ENCODE measurements at places on chromosomes 16 and 17.

GRCh38 chr17:49716668-49717364 lies 9.1 kb upstream of the SLC35B1 start:
- no peak for DNase-seq

DNA sequence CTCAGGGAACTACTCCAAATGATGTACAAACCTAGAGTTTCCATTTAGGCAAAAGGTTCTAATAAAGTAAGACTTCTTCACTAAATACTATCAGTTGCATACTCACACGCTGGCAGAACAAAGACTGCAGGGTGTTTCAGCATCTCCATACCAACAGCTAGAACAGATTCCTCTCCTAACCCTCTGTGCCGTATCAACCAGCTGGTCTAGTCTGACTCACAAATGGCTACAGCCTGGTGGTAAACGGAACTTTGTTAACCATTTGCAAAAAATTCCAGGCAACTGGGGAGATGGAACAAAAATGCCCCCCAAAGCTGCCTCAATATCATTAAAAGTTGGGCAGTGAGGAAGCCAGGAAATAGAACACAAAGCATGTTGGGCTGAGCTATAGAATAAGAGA lies 217.1 kb downstream of the GRIN2A start:
- no peak for DNase-seq

DNA sequence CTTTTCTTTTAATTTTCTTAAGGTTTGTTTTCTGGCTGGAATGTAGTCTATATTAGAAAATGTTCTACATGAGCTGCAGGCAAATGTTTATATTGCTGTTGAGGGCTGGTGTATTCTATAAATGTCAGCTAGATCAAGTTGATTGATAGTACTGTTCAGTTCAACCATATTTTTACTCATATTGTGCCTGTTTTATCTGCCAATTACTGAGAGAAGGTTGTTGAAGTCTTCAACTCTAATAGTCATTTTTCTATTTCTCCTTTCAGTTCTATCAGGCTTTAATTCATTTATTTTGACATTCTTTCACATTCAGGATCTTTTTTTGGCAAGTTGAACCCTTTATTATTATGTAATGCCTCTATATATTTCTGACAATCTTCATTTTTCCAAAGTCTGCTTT lies 93.2 kb upstream of the HS3ST3A1 start:
- no peak for DNase-seq

GRCh38 chr17:49996121-49996494 lies 1.1 kb upstream of the DLX3 start:
- DNase-seq = no peak

DNA sequence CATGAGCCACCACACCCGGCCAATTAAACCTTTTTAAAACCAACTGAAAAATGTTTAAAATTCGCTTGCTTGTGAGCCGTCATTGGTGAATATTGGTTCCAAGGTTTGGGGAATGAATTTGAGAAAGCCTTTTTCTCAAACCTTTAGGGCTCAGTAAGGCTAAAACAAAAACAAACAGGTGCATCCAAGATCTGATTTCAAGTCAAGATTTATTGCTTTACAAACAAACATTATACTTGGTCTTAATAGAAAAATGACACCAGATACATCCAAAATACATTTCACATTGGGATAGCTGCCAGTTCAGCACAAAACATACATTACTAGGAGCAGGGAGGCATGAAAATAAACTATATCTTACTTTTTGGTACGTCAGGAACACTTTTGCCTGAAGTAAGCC lies 5.4 kb downstream of the C17orf58 start:
- DNase-seq = no peak

DNA sequence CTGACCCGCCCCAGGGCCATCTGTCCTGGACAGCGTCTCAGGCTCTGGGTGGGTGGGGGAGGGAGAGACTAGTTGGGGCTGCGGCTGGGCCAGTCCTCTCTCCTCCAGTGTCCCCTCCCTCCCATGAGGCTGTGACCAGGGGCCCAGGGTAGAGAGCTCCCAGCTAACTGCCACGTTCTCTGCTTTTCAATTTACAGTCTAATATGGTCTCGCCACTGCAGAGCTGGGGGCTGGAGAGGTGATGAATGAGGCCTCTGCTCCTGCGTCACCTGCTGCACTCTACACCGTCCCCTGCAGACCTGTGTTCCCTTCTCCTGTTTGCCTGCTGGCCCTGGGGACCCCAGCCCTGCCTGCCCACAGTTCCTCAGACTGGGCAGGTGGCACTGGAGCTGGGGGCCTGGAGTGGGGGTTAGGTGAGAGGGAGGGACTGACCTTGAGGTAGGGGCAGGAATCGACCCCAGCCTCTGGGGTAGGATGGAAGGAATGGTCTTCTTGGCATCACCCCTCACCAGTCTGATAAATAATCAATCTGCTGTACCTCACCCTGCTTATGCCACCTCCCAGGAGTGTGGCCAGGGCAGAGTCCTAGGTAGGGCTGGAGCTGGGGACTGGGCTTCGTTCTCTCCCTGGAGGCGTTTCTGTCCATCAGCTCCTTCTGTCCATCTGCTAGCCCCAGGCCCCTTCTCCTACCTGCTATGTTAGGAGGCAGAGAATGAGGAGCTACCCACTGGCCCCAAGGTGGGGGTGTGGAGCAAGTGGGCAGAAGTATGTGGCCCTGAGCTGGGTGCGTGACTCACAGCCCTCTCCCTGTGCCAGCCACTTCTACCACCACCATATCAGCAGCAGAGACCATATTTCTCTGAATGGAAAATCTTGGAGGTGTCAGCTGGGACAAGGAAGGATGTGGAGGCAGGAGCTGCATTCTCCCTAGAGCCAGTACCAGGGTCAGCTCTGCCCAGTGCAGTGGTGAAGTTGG lies 12.9 kb downstream of the SEZ6 start:
- no peak for DNase-seq

DNA sequence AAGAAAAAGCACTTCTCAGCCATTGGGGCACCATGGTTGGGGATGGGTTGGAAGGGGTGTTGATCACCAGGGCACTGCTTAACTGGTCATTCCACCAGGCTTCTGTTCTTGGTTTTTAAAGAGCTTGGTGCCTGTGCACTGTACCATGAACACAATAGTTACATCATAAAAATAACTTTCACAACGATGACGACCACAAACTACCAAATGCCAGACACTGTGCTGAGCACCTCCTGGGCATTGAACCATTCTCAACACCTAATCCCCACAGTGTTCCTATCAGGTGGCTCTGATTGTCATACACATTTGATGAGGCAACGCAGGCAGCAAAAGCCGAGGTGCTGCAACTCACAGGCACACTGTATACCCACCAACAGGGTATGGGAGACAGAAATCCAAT lies 208.0 kb downstream of the FOXL1 start:
- DNase-seq = no peak

DNA sequence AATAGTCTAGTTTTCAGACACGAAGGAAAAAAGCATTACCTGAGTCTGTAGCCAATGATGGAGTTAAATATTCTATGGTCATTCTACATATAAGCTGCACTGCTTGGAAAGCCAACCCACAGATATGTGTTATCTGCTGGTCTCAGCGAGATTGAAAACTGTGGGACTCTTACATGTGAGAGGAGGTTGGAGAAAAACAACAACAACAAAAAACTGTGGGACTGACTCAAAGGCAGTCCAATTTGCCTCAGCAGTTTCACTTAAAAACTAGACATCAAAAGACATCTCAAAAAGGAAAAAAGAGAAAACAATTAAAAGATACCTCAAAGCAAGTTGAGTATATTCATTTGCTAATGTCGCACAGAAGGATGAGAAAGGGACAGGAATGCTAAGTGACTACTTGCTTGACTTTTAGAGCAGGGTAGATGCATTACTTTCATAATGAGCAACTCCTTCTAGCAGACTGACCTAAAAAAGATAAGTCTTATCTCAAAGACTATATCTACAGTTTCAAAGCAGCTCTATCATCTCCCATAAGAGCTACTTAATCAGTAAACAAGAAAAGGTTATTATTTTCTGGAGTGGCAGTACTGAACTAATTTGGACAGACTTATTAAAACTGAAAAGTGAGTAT lies 35.5 kb upstream of the ITGA2B start:
- DNase-seq = no peak

DNA sequence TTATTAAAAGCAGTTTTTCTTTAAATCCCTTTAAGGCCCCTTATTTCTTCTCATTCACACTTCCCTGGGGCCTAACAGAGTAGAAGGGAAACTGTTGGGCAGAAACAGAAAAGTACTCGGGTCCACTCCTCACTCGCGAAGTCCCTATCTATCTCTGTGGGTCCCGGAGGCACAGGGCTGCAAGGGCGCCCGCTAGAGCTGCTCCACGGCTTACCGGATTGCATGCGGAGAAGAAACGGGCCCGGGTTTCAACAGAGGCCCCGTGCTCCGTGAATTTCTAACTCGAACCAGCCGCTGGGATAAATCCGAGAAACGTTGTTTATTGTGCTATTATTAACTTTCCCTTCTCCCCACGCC lies 4.3 kb downstream of the CBLN1 start:
- no peak for DNase-seq

DNA sequence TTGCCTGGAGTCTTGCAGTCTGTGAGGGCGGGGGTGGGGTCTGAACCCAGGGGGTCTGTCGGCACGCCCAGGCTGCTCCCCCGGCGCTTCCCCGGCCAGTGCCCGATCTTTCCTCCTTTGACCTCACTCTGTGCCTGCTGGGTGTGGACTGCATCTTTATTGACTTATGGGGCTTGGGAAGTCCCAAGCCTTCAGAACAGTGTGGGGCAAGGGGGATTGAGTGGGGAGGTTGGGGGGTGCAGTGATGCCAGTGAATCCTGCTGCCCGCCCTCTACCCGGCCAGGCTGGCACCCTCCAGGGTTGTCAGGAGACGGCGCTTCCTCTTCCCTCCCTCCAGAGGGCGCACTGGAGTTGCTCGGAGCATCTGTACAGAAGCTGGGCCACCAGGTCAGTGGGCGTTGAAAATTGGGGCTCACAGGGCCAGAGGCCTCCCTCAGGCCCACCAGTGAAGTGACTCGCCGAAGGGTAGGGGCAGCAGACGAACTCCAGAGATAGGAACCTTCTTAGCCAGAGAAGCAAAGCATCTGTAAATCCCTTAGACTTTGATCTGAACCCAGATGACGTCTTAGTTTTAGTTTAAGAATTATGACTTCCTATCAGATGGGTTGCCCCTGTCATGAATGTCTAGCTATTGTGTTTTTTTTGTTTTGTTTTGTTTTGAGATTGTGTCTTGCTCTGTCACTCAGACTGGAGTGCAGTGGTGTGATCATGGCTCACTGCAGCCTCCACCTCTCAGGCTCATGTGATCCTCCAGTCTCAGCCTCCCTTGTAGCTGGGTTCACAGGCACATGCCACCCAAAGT lies 184.8 kb upstream of the CIBAR2 start:
- peak; percentile 26 for DNase-seq

- no peak for DNase-seq
Observed at GRCh38 chr17:81074875-81075274, 39.9 kb downstream of the BAIAP2 start.

DNA sequence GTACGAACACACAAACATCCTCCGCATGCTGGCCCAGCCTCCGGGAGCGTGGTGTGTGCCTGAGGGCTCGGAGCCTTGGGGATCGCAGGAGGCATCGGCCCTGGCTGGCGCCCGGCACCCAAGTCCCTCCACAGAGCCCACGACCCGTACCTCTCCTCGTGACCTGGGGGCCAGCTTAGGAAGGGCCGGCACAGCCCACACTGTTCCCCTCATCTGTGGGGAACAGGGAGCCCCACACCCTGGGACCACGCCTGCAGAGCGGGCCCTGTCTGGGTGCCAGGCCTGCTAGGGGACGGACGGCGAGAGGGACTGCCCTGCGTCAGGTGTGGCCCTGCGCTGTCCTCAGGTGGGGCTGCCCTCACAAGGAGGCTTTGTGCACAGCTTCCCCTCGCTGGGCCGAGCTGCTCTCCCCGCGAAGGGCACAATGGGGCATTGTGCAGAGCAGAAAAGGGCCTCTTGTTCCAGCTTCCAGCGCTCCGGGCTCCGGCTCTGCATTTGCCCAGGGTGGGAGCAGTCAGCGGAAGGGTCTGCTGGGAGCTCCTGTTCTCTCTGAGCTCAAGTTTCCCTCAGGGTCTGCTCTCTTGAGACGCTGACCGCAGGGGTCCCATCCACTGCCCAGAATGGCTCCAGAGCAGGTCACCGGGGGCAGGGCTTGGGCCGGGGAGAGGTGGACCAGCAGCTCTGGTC lies 1.7 kb upstream of the LMF1 start:
- no peak for DNase-seq

DNA sequence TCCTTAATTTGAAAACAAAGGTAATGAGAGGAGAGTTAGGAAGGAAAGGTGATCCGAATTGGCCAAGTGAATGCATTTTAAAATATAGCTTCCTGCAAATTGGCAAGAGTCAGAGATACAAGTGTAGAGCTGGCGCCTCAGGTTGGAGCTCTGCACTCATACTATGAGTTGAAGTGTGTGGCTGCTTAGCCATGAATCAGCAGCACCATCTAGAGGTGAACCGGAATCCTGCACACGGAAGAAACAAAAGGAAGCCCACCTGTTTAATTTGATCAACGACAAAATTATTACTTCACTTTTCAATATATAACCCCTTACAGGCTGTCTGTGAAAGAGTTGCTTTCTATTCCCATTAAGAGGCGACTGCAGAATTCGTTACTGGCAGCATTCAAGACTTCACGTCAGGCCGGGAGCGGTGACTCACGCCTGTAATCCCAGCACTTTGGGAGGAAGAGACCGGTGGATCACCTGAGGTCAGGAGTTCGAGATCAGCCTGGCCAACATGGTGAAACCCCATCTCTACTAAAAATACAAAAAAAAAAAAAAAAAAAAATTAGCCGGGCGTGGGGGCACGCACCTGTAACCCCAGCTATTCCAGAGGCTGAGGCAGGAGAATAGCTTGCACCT lies 1253.7 kb upstream of the CDH8 start:
- DNase-seq = no peak

DNA sequence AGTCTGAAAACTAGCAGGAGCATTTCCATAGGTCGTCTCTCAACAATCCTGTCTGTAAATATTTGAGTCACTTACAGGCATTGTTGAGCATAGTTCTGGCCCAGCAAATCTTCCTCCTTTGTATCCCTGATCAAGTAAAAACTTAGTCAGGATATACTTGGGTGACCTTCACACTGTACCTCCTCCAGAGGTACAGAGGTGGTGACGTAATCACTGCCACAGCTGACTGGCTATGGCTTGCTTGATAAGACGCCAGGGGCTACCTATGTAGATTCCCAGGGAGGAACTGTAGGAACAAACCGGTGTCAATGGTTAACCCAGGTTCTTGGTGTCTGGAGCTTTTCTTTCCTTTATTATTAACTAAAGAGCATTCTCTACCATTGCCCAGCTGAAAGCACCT lies at the start of gene KCNJ16:
TSS of gene KCNJ16 (plus strand) at position 270 of the 400 bp plus-strand sequence. CDS start 56,863 bp downstream, outside the sequence.
- no peak for DNase-seq

- DNase-seq = no peak
Observed at GRCh38 chr17:6677158-6677831, 25.7 kb downstream of the C17orf100 start.

DNA sequence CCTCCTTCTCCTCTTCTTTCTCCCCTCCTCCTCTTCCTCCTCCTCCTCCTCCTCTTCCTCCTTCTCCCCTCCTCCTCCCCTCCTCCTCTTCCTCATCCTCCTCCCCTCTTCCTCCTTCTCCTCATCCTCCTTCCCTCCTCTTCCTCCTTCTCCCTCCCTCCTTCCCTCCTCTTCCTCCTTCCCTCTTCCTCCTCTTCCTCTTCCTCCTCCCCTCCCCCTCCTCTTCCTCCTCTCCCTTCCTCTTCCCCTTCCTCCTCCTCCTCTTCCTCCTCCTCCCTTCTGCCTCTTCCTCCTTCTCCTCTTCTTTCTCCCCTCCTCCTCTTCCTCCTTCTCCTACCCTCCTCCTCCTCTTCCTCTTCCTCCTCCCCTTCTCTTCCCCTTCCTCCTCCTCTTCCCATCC lies 5.1 kb upstream of the PITPNM3 start:
- DNase-seq = no peak

- peak; percentile 45 for DNase-seq
Observed at GRCh38 chr16:24013864-24014645, 178.3 kb downstream of the PRKCB start.

Measured in stimulated activated CD8-positive, alpha-beta memory T cell treated with anti-CD3 and anti-CD28 coated beads, Interleukin-4, amount 100 ng/mL, for 24 hours (primary cell).